Substantia nigra (tissue), 51 donors: ENCODE measurements at places on chromosomes 7 and 10.

- no peak for DNase-seq
Measured at GRCh38 chr10:120794390-120794789, 56.8 kb upstream of the WDR11 start.

DNA sequence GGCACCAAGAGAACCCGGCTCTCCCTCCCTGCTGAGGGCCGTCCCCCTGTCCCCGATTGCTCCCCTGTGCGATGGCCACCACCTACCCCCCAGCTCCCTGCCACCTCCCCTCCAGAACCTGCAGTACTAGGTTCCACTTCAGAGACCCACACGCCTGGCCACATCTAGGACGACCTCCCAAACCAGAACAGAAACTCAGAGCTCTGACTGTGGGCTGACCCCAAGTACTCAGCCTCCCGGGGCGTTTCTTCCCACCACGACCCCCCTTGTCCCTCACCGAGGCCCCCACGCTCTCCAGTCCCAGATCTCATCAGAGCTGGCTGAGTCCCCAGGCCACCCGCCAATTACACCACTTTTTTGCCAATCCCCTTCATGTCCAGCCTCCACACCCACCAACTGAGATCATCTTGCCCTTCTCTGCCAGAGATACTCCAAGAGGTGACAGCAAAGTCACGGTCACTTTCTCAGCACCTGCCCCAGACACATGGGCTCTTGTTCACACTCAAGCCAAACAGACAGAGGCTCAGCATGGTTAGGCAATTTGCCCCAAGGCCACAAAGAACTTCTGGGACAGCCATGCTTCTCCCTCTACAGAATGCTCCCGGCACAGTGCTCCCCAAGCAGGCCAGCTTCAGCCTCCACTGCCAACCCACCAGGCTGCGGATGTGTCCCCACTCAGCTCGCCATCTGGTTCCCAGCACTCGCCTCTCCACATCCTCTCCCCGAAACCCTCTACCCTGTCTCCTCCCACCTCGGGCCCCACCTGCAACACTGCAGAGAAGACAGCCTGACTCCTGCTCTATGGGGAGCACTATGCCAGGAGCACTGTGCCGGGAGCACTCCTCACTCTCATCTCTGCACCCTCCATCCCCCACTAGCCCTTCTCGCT is 4.7 kb downstream of the TMEM120A start:
- no peak for DNase-seq

DNA sequence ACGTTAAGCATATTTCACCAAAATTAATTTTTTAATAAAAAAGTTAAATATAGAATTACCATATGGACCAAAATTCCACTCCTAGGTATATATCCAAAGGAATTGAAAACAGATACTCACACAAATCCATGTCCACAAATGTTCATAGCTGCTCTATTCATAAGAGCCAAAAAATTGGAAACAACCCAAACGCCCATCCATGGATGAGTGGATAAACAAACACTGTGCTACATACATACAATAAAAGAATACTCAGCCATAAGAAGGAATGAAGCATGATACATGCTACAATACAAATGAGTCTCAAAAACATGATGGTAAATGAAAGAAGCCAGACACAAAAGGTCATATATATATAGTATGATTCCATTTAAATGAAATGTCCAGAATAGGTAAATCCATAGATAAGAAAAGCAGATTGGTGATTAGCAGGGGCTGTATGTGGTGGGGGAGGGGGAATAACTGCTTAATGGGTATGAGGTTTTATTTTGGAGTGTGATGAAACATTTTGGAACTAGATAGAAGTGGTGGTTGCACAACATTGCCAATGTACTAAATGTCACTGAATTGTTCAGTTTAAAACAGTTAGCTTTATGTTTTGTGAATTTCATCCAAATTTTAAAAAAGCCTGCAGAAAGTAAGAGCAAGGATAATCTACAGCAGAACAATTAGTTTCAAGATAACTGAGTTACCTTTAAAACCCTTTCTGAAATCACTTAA is 101.2 kb upstream of the EFCAB10 start:
- no peak for DNase-seq

GRCh38 chr10:77906951-77907421 is 19.6 kb downstream of the DLG5 start:
- DNase-seq: no peak

GRCh38 chr10:77877441-77878344 is 48.9 kb downstream of the DLG5 start:
- DNase-seq: no peak

GRCh38 chr7:130793855-130794618 is 60.0 kb upstream of the KLF14 start:
- no peak for DNase-seq

DNA sequence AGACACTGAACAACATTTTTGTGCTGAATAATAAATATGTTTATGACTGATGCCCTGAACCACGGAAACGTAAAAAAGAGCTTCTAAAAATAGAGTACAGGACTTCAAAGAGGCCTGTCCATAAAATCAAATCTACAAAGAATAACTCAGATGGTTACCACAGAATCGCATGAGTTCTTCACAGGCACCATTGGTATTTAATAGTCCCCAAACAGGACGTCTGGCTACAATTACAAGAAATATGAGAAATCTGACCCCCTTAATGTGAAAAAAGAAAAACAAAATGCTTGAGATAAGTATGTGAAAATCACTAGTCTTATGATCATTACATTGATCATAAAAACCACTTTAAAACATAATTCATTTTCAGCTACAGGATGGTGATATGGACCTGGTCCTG is 20.8 kb downstream of the CYTH3 start:
- no peak for DNase-seq

- DNase-seq: no peak
Measured at GRCh38 chr7:50974240-50974639, 191.5 kb upstream of the GRB10 start.

DNA sequence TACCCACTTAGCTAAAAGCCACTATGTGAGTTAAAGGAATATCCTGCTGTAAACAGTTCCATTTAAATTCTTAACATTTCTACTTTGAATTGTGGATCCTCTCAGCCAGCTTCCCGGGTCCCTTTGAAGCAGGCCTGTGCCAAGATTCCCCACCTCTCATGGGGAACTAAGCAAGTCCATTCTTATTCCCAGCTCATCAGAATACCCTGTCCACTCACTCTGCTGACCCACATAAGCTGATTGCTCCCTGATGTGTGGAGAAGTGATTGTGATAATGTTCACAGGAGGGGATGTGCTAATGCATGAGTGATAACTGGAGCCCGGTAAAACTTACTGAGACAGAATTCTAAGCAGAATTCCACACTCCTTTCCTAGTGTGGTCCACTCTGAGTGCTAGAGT is 709.7 kb downstream of the CNTNAP2 start:
- no peak for DNase-seq

DNA sequence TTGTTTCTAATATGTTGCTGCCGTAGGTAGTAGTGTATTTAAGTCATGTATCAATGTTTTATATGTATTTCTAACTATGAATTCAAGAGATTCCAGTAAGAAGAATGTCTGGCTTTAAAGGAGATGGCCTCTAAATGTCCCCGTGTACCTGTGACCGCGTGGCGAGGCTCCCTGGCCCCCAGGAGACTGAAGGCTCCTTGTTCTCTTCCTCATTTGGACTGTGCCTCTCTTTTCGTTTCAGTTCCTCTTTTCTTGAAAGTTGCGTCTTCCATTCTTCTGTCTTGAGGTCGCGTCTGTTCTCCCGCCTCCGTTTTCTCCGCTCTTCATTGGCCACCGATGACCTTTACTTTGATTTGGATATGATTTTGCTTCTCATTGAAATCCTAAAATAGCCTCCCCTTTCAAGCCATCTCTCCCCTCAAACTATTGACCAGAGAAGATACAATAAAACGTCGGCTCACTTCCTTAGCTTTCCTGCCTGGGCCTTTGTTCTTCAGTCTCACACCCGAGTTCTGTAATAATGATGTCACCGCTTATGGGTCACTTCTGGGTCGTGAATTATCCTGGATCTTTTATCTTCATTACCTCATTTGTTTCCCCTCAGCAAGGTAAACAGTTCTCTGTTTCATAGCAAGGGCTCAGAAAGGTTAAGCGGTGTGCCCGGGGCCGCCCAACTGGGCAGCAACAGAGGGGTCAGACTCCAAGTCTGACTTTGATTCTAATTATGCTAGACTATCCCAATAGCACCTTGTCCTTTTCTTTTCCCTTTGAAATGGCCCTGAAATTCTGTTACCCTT is 28.7 kb downstream of the WIPI2 start:
- no peak for DNase-seq

DNA sequence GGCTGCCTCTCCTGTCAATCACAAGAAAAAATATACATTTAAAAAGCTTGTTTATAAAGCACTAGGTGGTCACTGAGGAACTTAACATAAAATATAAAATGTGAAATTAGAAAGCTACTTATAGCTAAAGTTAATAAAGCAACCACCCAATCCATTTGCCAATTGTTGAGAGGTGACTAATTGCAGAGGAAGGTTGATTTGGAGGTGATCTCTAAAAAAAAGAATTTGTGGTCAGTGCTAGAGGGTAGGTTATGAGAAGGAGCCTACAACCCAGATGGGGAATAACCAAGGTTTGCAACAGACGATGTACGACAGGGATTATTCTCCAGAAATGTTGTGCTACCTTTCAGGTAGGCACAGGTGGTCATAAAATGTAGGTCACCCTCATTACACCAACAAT is 444.2 kb upstream of the C7orf33 start:
- no peak for DNase-seq

DNA sequence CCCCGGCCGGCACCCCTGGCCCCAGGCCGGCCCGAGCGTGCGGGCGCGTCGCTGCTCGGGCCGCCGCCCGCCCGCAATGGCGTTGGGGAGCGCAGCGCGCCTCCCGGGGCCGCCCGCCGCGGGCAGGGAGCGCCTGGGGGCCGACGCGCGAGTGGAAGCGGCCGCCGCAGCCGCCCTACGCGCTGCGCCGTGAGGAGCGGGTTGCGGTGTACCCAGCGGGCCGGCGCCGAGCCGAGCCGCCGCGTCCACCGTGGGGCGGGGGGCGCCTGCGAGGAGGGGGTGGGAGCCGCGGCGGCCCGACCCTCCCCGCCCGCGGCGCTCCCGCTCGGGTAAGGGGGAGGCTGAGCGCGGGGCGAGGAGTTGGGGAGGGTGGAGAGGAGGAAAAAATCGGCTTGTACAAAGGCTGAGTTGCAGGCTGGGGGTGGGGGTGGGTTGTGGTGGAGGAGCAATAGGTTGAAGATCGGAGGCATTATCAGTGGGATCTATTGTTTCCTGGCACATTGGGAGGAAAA is 473 bp downstream of the PPP1R9A start:
- peak; percentile 52 for DNase-seq

DNA sequence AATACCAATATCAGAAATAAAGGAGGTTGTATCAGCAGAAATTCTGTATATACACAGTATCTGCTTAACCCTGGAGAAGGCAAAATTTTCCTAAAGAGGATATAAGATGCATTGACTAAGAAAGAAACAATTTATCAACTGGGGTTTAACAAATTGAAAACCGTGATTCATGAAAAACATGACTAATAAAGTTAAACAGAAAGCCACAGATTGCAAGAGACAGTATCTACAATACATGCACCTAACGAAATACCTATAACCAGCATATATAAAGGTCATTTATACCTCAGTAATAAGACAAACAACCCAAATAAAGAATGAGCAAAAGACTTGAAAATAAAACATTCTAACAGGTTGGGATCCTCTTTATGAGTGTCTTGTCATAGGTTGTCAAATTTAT is 101.8 kb downstream of the IQUB start:
- no peak for DNase-seq

- DNase-seq: no peak
Measured at GRCh38 chr10:87987206-87987605, 123.8 kb downstream of the PTEN start.

DNA sequence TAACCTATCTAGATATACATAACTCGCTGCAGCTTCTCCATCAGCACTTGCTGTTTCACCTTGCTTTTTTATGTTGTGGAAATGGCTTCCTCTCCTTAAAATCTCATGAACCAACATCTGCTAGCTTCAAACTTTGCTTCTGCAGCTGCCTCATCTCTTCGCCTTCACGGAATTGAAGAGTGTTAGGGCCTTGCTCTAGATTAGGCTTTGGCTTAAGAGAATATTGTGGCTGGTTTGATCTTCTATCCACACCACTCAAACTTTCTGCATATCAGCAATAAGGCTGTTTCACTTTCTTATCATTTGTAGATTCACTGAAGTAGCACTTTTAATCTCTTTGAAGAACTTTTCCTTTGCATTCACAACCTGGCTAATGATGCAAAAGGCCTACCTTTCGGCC is 49.2 kb upstream of the AGR3 start:
- DNase-seq: no peak
